Stimulated activated CD4-positive, alpha-beta T cell treated with anti-CD3 and anti-CD28 coated beads, Interleukin-1b, Interleukin-23, amount 100 ng/mL, for 1 hour (primary cell): ENCODE measurements at places on chromosomes 7 and 10.

- no peak for DNase-seq
Observed at GRCh38 chr10:2610946-2611345, 456.4 kb upstream of the PFKP start.

DNA sequence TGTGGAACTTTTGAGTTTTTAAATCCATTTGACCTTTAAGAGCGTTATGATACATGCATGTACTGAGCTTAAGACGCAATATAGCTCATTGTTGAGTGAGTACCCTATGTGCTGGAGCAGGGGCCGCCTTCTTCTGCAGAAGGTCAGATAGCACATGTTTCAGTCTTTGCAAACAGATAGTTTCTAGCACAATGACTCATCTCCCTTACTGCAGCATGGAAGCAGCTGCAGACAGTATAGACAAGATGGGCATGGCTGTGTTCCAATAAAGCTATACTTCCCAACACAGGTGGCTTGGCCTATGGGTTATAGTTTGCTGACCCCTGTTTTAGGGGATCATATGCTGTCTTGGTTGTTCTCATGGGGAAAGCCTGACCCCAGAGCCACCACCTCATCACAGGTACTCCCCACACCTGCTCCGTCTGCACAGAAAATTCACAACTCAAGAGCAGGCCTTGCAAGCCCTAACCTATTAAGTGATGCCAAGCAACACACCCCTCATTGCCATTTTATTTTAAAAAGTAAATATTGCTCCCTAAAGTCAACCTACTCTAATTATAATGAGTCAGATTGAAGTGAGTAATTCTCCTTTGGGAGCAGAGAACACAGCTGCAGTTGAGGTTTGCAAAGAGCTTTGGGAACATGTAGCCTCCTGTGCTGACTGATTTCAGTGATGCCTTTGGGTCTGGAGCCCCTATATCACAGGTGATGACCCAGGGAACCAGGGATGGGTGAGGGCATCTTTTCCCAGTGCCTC lies 330.1 kb downstream of the PAXIP1 start:
- no peak for DNase-seq

DNA sequence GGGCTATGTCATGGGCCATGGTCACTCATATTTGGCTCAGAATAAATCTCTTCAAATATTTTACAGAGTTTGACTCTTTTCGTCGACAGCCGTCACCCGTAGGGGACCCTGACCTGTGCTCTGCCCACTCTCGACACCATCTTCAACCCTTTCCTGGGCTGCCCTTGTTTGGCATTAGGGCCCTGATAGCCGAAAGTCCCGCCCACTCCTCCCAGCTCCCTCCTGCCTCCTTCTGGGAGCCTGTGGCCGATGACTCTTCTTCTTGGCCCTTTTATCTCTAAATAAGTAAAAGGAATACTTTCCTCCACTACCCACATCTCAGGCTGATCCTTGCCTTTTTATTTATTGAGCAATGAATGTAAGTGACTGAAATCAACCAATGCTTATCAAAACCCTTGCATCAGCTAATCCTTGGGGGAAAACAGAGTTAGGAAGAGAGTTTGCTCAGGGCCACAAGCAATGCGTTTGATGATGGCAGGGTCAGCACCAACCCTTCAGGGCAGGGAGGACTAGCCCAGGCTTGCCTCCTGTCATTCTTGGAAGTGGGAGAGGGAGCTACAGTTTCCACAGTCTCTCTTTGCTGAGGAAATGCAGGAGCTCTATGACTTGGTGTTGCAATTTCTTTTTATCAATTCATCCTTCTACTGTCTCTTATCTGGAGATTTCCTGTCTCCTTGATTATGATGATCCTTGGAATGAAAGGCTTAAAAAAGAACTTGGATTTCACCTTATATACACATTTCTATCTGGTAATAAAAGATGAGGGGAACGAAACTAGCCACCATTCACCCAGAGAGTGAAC lies 218.2 kb upstream of the PODXL start:
- no peak for DNase-seq

GRCh38 chr10:20195076-20195475 lies 378.8 kb downstream of the PLXDC2 start:
- no peak for DNase-seq

DNA sequence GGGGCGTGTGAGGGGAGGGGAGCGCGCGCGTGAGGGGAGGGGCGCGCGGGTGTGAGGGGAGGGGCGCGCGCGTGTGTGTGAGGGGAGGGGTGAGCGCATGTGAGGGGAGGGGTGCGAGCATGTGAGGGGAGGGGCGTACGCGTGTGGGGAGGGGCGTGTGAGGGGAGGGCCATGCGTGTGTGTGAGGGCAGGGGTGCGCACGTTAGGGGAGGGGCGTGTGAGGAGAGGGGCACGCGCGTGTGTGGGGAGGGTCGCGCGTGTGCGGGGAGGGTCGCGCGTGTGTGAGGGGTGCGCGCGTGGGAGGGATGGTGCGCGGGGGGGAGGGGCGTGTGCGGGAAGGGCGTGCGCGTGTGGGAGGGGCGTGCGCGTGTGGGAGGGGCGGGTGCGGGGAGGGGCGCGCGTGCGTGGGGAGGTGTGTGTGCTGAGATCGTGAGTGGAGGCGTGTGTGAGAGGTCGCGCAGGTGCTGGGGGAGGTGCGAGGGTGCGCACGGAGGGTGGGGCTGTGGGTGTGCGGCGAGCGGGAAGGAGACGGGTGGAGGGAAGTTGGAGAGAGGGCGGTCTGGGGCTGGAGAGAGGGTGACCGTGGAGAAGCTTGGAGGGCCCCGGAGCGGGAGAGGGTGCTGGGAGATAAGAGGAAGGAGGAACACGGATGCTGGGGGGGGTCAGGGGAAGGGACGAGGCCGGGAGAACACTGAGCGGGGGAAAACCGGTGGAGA lies 19.7 kb downstream of the MXI1 start:
- DNase-seq: no peak

- DNase-seq: no peak
Observed at GRCh38 chr10:53690524-53691240, 918.1 kb upstream of the MBL2 start.

- no peak for DNase-seq
Observed at GRCh38 chr7:115477193-115477651, 553.3 kb downstream of the TFEC start.

DNA sequence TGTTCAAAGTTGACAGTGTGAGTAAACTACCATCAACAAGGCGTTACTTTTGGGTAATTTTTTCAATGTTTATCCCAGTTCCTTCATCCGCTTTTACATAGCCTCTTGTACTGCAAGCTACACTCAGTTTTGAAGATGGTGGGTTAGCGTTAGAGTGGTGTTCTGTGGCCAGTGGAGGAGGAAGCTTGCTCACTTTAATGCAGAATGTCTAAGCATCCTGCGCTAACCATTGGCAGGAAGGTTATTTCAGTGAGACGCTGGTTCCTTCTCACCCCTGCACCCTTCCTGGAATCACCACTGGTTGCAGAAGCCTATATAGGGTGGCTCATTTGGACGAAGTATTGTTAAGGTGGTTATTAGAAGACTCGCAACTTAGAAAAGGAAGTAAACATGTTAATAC lies 159.1 kb downstream of the CELF2 start:
- no peak for DNase-seq

GRCh38 chr10:69573056-69573806 lies at the start of gene NEUROG3:
Gene NEUROG3 (minus strand): TSS chr10:69573422. CDS start chr10:69573043, 379 bp downstream.
- DNase-seq: no peak

DNA sequence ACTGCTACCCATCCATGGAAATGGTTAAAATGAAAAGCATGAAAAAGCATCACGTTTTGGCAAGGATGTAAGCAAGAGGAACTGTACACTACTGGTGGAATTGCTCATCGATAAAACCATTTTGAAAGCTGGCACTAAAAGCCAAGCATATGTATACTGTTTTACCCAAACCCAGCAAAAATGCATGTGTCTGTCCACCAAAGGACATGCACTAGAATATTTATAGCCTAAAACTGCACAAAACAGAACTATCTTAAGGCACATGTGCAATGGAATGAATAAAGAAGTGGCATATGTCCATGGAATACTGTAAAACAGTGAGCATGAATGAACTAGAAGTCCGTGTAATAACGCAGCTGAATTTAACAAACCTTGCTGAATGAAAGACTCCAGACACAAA lies 22.9 kb downstream of the RBAK start:
- DNase-seq: no peak

- DNase-seq: no peak
Observed at GRCh38 chr10:100978901-100979195, 8.4 kb downstream of the MRPL43 start.

DNA sequence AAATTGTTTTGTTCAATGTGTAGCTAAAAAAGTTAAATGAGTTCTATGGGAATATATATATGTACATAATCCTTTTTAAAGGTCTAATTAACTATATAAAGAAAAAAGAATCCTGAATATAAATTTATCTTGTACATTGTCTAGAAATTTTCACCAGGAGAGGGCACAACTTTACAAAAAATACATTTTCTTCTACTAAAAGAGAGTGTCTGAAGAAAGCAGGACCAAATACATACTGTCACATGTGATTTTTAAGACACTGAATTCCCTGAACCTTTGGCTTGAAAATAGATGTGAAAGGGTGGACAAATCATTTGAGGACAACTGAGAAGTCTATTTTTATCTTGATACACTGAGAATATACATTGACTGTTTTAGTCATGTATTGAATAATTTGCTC lies 204.3 kb downstream of the DGKB start:
- DNase-seq: no peak

- no peak for DNase-seq
Observed at GRCh38 chr10:88830643-88831268, 20.9 kb downstream of the ANKRD22 start.

- DNase-seq: no peak
Observed at GRCh38 chr10:7670157-7670556, 3.4 kb upstream of the ITIH5 start.

GRCh38 chr7:27739301-27739908 lies 557 bp upstream of the TAX1BP1 start:
- no peak for DNase-seq

GRCh38 chr10:16765509-16766375 lies 51.5 kb downstream of the RSU1 start:
- DNase-seq: no peak
